ENCODE measurements at places on chromosomes 16 and 17.

GRCh38 chr17:9298135-9298534, 276.8 kb downstream of the NTN1 start:
- no peak for DNase-seq

- DNase-seq = no peak
These were observed 6.8 kb downstream of the CRISPLD2 start for GRCh38 chr16:84826558-84826941.

GRCh38 chr16:49179714-49180330, 101.8 kb downstream of the CBLN1 start:
- DNase-seq = no peak

DNA sequence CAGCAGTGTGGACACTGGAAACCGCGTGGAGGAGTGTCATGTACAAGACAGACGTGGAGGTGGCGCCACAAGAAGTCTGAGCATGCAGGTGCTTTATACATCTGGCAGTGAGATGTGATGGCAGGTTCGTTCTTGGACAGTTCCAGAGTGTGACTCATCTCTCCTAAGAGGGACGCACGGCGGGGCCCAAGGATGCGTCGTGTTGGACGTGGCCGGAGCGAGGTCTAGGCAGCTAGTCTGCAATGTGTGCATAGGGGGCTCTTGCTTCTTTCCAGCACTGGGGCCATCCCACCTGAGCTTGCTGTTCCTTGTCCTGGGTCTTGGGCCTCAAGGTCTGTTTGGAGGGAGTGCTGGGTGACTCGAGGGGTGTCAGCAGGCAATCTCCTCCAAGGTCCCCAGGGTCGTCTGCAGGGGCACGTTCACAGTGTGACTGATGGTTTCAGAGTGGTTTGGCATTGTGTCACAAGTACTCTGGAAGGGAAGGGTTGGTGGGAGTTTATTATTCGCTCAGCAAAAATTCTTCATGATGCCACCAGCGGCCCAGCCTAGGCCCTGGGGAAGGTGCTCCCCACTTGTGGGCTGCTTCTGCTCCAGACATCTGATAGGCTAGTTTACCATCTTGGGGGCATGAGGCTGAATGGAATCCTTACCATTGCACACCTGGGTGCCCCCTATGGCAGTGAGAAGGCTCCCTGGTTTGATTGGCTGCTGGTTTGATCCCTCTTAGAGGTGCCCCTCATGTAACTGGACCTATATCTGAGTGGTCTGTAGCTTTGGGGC, 22.1 kb downstream of the SPACA3 start:
- DNase-seq = no peak

DNA sequence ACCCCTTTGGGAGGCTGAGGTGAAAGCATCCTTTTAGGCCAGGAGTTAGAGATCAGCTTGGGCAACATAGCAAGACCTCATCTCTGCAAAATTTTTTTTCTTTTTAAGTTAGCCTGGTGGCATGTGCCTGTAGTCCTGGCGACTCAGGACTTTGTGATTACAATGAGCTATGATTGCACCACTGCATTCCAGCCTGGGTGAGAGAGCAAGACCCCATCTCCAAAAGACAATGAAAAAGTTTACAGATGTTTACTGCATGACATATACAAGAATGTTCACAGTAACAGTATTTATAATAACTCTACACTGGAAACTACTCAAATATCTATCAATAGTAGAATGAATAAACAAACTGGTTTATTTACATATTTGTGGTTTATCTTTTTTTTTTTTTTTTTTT, 33.1 kb upstream of the CCL22 start:
- DNase-seq = no peak

Measured in GM20000 (cell line).